Activated CD4-positive, alpha-beta T cell treated with anti-CD3 and anti-CD28 coated beads for 48 hours (primary cell): ENCODE measurements at places on chromosomes 5 and 9.

DNA sequence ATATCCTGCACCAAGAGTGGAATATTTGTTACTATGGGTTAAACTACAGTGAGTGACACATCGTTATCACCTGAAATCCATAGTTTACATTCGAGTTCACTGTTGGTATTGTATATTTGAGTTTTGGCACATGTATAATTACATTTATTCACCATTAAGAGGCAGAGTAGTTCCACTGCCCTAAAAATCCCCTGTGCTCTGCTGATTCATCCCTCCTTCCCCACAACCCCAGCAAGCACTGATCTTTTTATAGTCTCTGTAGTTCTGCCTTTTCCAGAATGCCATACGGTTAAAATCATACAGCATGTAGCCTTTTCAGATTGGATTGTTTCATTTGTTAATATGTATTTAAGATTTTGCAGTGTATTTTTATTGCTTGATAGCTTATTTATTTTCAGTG lies 495.2 kb downstream of the DIRAS2 start:
- DNase-seq = no peak

GRCh38 chr9:100445903-100446549 lies 19.1 kb downstream of the MSANTD3 start:
- no peak for DNase-seq

GRCh38 chr9:22342491-22343217 lies 104.0 kb upstream of the DMRTA1 start:
- DNase-seq = no peak

DNA sequence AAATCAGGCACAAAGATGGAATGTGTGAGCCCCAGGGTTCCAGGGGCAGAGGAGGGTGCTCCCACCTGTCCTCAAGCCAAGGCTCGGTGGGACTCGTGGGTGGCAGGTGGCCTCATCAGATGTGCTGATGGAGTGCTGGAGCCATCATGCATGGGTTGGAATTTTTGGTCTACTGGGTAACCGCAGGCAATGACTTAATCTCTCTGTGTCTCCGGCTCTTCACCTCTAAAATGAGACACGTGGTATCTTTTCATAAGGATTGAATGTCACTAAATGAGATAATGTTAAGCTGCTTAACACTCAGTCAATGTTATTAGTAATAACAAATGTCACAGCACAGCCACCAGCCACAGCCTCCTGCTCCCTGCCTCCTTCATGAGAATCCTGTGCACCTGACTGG lies 245.5 kb downstream of the HSPA4 start:
- no peak for DNase-seq

GRCh38 chr9:5449521-5450358 lies 602 bp upstream of the CD274 start:
- DNase-seq = no peak

- no peak for DNase-seq
These were observed 61.7 kb downstream of the TRIO start for GRCh38 chr5:14204785-14205321.

DNA sequence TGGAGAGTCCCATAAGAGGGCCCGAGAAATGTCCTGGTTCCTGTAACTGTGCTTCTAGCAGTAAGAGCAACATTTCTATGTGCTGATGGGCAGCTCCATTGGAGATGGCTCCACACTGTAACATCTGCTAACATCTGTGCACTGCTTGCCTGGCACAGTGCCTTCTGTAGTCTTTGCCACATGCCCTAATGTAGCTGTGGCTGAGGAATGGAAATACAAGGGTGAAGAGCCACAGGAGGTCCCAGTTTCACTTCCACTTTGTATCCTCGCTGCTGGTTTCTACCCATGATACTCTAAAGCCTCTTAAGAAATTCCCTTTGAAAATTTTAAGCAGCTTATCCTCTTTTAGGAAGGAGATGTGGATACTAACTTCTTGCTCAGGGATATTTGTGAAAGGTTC lies 97.4 kb downstream of the HOMER1 start:
- no peak for DNase-seq

DNA sequence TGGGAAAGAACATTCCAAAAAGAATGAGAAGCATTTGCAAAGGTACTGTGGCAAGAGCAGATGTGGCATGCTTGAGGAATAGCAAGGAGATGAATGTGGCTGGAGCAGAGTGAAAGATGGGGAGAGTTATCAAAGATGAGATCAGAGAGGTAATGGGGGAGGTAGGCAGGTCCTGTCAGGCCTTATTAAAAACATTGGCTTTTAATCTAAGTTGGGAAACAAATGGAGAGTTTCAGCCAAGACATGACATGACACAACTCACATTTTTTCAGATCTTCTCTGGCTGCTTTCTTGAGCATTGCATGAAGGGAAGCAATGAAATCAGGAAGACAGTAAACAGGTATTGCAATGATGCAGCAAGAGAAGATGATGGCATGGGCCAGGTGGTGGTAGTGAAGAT lies 120.3 kb downstream of the MUSK start:
- DNase-seq = no peak

- no peak for DNase-seq
These were observed 297.9 kb upstream of the BRINP1 start for GRCh38 chr9:119667163-119667562.

GRCh38 chr9:33197279-33198152 lies 30.4 kb upstream of the B4GALT1 start:
- no peak for DNase-seq
